H54 (cell line): ENCODE measurements at places on chromosomes 11 and 22.

DNA sequence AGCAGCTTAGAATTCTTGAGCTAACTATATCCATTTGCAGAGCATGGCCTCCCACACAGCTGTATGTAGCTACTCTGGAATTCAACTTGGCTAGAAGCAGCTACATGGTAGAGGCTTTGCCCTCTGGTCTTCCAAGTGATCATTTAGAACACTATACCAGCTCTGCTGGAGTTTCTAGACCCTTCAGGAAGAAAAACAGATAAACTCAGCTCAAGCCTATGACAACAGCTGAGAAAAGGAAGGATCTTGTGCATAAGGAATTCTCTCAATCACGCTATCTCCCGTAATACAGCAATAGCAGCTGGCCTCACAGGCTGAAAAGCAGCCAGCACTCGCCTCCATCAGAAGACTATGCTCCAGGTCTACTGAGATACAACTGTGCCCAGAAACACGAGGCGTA is 50.6 kb upstream of the APOA1 start:
- DNase-seq = no peak

- DNase-seq = no peak
Observed at GRCh38 chr11:73203790-73204189, 14.3 kb upstream of the P2RY2 start.

- no peak for DNase-seq
Observed at GRCh38 chr11:15918674-15919073, 437.7 kb downstream of the SOX6 start.

DNA sequence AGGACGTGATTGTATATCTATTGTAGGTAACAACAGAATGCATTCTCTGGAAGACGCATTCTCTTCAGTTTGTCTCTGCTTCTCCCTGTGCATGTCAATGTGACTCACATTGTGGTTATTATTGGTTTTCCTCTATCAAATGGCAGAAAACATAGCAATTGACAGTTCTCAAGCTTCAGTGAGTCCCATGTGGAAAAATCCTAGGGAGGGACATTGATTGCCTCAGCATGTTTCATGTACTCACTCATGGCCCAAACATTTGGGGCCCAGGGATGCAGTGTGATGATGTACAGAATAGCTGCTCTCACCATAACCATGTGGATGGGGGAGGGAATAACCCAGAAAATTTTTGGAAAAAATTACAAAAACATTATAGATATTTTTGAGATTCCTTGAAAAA is 9.3 kb upstream of the ARL14EP start:
- no peak for DNase-seq

DNA sequence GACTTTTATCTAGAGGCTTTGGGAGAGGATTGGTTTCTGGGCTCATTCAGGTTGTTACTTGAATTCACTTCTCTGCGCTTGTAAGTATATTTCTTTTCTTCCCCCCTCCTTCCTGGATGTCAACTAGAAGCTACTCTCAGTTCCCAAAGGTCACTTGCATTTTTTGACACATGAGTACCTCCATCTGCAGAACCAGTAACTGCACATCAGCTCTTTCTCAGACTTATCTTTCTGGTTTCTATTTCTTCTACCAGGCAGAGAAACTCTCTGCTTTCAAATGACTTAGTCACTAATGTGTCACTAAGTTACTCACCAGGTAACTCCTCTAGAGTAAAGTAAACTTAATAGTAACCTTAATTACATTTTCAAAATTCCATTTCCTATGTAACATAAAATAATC is 773.0 kb upstream of the LUZP2 start:
- DNase-seq = no peak

DNA sequence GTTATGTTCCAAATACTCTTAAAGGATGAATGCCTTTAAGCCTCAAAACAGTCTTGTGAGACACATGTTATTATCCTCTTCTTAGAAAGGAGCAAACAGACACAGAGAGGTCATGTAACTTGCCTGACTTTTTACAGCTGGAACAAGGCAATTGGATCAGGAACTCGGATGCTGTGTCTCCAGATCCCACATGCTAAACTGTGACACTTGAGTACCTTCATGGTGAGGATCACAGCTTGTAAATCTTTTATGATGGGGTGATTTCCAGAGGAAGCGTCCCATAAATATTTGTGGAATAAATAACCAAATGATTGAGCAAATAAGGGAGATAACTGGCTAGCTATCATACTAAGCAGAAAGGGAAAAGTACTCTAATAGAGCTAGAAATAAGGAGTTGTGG is 171.2 kb downstream of the C11orf91 start:
- DNase-seq = no peak

DNA sequence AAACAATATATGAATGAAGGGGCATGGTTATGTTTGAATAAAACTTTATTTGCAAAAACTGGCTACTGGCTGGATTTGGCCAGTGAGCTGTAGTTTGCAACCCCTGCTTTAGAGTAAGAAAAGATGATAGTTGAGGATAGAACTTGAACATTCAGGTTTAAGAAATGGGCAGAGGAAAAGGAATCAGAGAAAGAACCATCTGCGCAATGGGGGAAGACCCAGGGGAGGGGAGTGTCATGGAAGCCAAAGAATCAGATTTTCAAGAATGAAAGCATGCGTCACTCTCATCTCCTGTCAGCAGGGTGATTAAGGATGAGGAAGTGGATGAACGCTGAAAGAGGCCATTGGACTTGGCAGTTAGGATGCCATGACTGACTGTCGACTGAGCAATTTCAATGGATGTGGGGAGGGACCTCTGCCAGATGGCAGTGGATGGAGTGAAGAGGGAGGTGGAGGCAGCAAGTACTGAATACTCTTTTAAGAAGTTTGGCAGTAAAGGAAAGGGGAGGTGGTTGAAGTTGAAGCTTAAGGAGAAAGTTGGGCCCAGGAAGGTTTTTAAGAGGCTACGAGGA is 21.2 kb downstream of the FAT3 start:
- DNase-seq = no peak
